GM13976 (cell line): ENCODE measurements at places on chromosomes 3 and 15.

- peak; percentile 62 for DNase-seq
Observed at GRCh38 chr15:55221090-55222011, 24.6 kb upstream of the RSL24D1 start.

- DNase-seq, result no peak
Observed at GRCh38 chr3:184004476-184004875, 13.2 kb downstream of the ABCC5 start.

GRCh38 chr3:130835483-130835882 lies 58.4 kb upstream of the ATP2C1 start:
- no peak for DNase-seq

DNA sequence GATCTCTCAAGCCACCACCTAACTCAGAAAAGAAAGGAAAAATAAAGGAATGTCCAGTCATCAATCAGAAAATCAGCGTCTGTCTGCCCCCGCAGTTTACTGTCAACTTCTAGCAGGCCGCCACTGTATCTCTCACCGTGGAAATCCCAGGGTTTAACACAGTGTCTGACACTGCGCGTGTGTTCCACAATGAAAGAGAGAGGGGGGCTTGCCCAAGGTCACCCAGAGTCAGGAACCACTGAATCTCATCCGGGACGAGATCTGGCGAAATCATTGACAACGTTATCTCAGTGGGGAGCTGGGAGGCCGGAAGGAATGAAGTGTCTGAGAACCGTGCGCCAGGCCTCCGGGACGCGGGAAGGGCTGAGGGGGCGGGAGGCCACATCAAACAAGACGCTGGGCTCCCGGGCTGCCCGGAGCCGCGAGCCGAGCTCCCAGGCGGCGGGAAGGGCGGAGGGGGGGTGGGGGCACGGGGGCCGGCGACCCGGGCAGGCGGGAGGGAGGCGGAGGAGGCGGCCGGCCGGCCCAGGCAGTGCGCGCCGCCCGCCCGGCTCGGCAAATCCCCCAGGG lies 2.2 kb upstream of the HES1 start:
- no peak for DNase-seq

- no peak for DNase-seq
Observed at GRCh38 chr3:183823963-183824362, 1.4 kb downstream of the MAP6D1 start.

- no peak for DNase-seq
Observed at GRCh38 chr15:79432345-79433275, 474 bp downstream of the MINAR1 start.

GRCh38 chr3:23655749-23656148 lies 150.0 kb upstream of the UBE2E1 start:
- no peak for DNase-seq

GRCh38 chr3:43618142-43618541 lies 3.7 kb downstream of the ANO10 start:
- DNase-seq, result no peak
